ENCODE measurements at places on chromosomes 2 and 18.

GRCh38 chr18:65988972-65989371 is 238.2 kb downstream of the CDH7 start:
- DNase-seq = no peak

DNA sequence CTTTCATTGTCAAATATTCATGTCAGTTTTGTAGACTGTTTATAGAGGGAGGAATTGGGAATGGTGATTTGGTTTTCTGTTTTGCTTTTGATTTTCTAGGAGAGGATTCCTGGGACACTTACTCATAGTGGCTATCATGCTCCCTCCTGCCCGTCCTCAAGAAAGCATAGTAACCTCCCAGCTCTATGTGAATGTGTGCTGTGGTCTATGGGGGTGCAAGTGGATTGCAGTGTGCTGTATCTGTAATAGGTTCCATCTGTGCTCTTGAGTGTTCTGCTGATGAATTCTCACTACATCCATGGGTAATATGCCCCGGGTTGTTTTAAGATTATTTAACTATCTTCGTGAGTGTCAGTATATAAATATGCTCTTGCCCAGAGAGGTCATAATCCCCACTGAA is 811.3 kb downstream of the CNTNAP5 start:
- DNase-seq = no peak

DNA sequence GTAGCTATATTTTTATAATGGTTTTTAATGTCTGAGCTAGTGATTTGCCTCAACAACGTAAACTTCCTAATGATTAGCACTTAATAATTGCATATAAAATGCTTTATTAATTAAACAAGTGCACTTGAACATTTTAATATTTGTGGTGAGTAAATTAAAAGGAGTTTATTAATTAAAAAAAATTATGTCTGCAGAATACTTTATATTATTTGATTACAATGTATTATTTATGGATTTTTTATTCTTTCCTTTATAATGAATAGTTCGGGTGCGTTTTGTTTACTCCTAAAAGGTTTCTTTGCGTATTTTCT is 2.3 kb downstream of the HOXD8 start:
- no peak for DNase-seq

- no peak for DNase-seq
These were observed 32.6 kb downstream of the LAMA3 start for GRCh38 chr18:23721696-23722480.

DNA sequence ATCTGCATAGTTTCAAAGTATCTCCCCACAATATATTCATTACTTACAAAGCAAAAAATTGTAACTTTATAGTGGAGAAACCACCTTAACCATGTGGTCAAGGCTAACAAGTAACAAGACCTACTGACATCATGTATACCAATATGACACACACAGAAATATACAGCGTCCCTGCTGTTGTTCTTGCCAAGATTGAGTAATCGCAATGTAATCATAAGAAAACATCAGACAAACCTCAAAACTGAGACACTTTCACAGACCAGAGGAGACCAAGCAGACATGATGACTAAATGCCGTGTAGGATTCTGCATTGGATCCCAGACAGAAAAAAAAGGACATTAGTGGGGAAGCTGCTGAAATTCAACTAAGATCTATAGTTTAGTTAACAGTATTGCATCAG is 123.0 kb downstream of the ACAA2 start:
- no peak for DNase-seq

DNA sequence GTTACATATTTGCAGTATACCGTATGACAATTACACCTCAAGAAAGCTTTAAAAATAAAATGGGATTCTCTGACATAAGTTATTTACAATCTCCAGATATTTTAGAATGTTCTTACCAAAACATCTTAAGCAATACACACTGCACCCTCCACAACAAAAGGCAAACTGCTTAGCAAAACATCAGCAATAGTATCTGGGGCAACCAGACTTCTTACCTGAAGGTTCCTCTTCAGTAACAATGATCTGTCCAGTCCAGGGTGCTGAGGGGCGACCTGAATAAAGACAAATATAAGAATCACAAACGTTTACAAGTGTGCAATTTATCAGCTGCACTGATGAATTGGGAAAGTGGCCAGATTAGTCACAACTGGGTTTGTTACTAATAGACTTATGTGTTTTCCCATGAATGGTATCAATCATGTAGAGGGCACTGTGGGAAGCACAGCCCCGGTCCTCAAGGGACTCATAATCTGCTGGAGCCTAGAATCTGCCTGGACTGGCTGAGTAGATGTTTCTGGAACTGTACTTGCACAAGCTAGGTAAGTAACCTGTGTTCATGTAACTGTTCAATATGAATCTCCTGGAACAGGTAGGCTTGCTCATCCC is 70.7 kb downstream of the MYOM1 start:
- no peak for DNase-seq

- peak; percentile 45 for DNase-seq
These were observed at the start of gene ZSWIM2 for GRCh38 chr2:186848873-186849578. TSS of gene ZSWIM2 (minus strand) at chr2:186849170. CDS start at chr2:186849130, 40 bp downstream.

DNA sequence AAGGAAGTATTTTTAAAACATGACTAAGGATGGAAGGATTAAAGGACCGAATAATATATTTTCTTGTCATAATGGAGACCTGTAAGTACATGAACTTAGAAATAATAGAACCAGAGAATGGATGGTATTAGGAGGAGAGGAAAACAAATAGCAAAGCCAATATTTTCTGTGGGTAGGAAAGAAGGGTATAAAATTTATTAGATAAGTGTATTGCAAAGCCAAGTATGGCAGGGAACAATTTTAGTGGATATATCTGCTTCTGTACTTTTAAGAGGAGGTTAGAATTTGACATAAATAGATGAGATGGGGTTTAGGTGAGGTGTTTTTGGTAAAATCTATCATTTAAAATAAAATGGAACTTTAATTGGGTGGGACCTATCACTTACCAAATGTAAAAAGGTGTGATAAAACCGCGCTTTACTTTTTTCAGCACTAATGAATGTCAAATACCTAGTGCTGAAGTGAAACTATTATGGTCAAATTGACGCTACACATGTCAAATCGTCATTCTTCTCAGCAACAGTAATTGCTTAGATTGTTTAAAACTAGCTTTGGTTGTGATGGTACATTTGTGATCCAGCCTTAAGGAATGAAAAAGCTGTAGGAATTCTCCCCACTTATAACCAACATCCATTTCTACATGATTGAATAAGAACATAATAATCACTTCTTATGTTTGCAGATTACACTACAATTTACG is 78.1 kb upstream of the ZEB2 start:
- DNase-seq = no peak

DNA sequence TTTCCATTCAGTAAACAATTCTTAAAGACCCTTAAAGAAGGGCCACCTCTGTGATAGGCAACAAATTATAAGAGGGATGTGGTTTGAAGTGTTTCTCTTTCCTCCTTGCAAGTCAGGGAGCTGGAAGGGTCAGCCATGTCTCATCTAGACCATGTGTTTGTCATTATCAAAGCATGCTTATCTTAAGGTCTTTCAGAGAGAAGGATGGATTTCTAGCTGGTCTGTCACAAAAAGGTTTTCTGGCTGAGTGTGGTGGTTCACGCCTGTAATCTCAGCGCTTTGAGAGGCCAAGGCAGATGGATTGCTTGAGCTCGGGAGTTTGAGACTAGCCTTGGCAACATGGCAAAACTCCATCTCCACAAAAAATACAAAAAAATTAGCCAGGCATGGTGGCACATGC is 59.2 kb upstream of the PEX13 start:
- DNase-seq = no peak

Data from left lobe of liver (tissue), 2 donors.